ENCODE measurements at places on chromosomes 5 and 9. TPM values are rescaled to one million over a fixed set of nuclear protein-coding genes. Genes with fewer than 3 reads are reported as not detected.

- DNase-seq, result no peak
- H3K27ac ChIP-seq, result no peak overlapping the region
- no peaks in the 10 kb centered on the region for H3K4me1 ChIP-seq
- no peaks in the 10 kb centered on the region for H3K27me3 ChIP-seq
Measured at GRCh38 chr5:77168879-77169244, 41.6 kb upstream of the PDE8B start.

- H3K4me1 ChIP-seq, result no peaks in the 10 kb centered on the region
- peak; percentile 20 for DNase-seq
- H3K4me3 ChIP-seq, result no peak overlapping the region
- H3K27me3 ChIP-seq, result no peaks in the 10 kb centered on the region
Measured at GRCh38 chr9:38289866-38290245, 102.6 kb upstream of the ALDH1B1 start.

- no peaks in the 10 kb centered on the region for H3K27me3 ChIP-seq
- no peaks in the 10 kb centered on the region for H3K36me3 ChIP-seq
- H3K27ac ChIP-seq, result no peak overlapping the region
- DNase-seq, result no peak
Measured at GRCh38 chr5:147561435-147561834, 51.6 kb upstream of the DPYSL3 start.

DNA sequence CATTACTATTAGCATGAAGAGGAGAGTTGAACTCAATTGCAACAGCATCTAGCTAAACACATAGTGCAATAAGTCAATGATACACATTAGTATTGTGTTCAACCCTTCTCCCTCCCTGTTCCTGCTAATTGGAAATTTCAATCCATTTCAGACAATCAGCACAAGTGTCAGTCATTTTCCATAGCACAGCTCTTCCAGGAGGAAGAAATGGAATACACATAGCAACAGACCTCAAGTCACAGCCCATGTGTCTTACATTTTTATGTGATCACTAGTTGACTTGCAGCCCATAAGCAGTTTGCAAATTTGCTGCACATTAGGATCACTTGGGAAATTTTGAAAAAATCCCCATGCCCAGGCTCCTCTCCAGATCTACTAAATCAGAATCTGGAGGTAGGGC is 636.9 kb downstream of the TLE4 start:
- no peak overlapping the region for H3K4me3 ChIP-seq
- no peak for DNase-seq
- no peaks in the 10 kb centered on the region for H3K4me1 ChIP-seq
- no peaks in the 10 kb centered on the region for H3K27me3 ChIP-seq
- no peak overlapping the region for H3K27ac ChIP-seq

- no peaks in the 10 kb centered on the region for H3K4me1 ChIP-seq
- H3K27ac ChIP-seq, result no peak overlapping the region
- DNase-seq, result no peak
- H3K4me3 ChIP-seq, result no peak overlapping the region
- H3K27me3 ChIP-seq, result no peaks in the 10 kb centered on the region
Measured at GRCh38 chr9:87834357-87834756, 48.3 kb upstream of the SPATA31E1 start.

DNA sequence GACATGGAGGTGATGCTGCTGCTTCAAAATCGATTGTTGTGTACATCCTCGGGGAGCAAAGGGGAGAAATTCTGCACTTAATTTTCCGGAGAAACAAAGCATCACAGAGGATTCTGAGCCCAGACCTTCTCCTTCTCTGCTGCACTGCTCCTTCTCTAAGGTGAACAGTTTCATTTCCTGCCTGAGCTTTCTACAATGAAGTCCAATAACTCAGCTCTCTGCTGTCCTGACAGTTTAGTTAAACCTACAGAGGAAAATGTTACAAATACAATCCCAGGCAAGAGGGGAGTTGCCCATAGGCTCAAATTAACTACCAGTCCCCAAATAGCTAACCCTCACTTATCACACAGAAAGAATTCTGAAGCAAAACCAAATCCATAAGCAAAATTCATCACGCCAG is 206.3 kb downstream of the EFNA5 start:
- no peaks in the 10 kb centered on the region for H3K27me3 ChIP-seq
- no peaks in the 10 kb centered on the region for H3K4me1 ChIP-seq
- no peaks in the 10 kb centered on the region for H3K36me3 ChIP-seq
- H3K4me3 ChIP-seq, result no peak overlapping the region

GRCh38 chr9:311841-312240 is 97.2 kb downstream of the DOCK8 start:
- DNase-seq, result no peak
- no peaks in the 10 kb centered on the region for H3K27me3 ChIP-seq
- peaks cover 8% of the 10 kb centered on the region for H3K36me3 ChIP-seq
- no peaks in the 10 kb centered on the region for H3K4me1 ChIP-seq
- no peak overlapping the region for H3K4me3 ChIP-seq

DNA sequence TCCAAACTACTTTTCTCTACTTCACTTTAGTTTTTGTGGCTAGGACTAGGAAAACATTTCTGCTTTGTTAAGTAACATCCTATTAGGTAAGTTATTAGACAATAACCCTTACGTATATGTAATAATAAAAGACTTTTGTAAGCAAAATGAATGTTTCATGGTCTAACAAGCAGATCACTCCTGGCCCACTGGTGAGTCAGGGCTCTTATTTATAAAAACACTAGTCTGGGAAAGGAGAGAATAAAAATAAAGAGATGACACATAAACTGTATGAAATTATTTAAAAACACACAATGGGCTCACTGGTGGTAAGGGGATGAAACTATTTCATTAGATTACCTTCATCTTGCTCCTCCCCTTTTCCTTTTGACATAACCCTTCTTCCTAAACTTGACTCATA is 2212.2 kb upstream of the ACO1 start:
- no peaks in the 10 kb centered on the region for H3K36me3 ChIP-seq
- H3K27ac ChIP-seq, result no peak overlapping the region
- H3K27me3 ChIP-seq, result no peaks in the 10 kb centered on the region
- no peak overlapping the region for H3K4me3 ChIP-seq

DNA sequence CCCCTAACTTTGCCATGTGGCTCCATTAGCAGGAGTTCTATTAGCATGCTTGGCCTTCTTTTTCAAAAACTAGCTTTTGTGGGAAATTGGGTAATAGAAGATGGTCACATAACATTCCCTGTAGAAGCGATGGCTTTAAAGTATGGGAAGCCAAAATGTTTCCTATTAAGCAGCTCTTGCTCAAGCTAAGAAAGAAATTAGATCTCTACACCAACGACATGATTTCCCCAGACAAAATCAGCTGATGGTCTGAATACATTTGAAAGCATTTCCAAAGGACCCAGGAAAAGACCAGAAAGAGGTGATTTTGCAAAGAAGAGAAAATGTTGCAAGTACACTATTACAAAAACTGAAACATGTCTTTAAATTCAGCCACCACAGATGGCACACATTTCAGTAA is 4.8 kb upstream of the NFIL3 start:
- H3K27me3 ChIP-seq, result no peaks in the 10 kb centered on the region
- DNase-seq, result no peak
- H3K36me3 ChIP-seq, result no peaks in the 10 kb centered on the region
- no peaks in the 10 kb centered on the region for H3K4me1 ChIP-seq
- no peak overlapping the region for H3K27ac ChIP-seq
- H3K4me3 ChIP-seq, result no peak overlapping the region

GRCh38 chr5:139862313-139862712 is 66.7 kb downstream of the PSD2 start:
- H3K36me3 ChIP-seq, result no peaks in the 10 kb centered on the region
- no peaks in the 10 kb centered on the region for H3K4me1 ChIP-seq
- H3K4me3 ChIP-seq, result no peak overlapping the region
- H3K27ac ChIP-seq, result no peak overlapping the region
- DNase-seq, result no peak

GRCh38 chr9:99105152-99106043 is 485 bp downstream of the TGFBR1 start:
- H3K4me1 ChIP-seq, result no peaks in the 10 kb centered on the region
- peak overlapping the region; percentile 79 for H3K4me3 ChIP-seq
- DNase-seq, result peak; percentile 91
- H3K27me3 ChIP-seq, result no peaks in the 10 kb centered on the region
- peak overlapping the region; percentile 79 for H3K27ac ChIP-seq

DNA sequence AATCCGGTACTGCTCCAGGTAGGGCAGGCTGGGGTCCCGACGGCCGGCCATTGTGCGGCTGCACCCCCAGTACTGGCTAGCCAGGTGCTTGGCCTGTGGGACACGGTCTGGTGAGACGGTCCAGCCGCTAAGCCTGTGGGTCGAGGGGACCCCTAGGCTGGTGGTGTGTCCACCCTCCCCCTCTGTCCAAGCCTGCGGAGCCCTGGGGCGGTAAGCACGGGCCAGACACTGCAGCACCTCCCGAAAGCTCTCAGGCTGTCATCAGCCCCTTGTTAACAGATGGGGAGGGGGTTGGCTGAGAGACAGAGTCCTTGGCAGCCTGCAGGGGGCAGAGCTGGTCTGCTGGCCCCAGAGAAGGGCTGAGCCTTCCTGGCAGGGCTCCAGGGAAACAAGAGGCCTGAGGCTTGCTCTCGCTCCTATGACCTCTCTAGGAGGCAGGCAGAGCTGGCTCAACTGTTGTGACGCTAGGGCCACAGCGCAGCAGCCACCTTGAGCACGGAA is 11.8 kb upstream of the MRNIP start:
- no peaks in the 10 kb centered on the region for H3K27me3 ChIP-seq
- no peaks in the 10 kb centered on the region for H3K36me3 ChIP-seq
- H3K4me3 ChIP-seq, result no peak overlapping the region
- DNase-seq, result no peak

DNA sequence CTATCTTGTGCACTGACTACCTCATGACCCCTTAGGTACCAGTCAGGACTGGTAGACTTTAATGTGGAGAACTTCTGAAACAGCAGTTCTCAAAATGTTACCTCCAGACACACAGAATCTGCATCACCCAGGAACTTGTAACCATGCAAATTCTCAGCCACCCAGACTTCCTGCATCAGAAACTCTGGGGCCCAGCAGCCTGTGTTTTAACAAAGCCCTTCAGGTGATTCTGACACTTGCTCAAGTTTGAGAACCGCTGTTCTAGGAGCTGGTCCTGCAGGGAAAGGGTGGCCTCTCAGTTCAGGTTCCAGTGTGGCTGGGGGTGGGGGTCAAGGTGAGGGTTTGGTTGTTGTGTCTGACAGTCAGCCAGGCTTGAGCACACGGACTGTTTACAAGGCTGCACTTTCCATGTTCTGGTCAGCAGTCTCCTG is 28.4 kb downstream of the ZFP62 start:
- peaks cover 5% of the 10 kb centered on the region for H3K4me1 ChIP-seq
- H3K36me3 ChIP-seq, result no peaks in the 10 kb centered on the region
- H3K27me3 ChIP-seq, result no peaks in the 10 kb centered on the region

DNA sequence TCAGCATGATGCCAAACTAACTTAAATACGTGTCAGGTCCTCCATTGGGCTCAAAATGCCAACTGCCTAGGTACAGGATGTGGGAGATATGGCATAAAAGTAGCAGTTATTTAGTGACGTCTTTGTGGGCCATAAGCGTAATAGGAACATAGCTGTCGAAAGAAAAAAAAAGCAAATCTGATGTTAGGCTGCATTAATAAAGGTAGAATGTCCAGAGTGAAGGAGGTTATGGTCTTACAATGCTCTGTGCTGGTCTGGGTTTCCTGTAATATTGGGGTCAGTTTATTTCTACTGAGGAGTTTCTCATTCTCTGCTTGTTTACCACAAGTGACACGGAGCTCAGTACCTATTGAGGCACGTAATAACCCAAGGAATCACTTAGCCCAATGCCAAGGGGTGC is 33.4 kb upstream of the SYNPO start:
- H3K27ac ChIP-seq, result no peak overlapping the region
- no peak for DNase-seq
- H3K4me3 ChIP-seq, result no peak overlapping the region
- no peaks in the 10 kb centered on the region for H3K36me3 ChIP-seq

DNA sequence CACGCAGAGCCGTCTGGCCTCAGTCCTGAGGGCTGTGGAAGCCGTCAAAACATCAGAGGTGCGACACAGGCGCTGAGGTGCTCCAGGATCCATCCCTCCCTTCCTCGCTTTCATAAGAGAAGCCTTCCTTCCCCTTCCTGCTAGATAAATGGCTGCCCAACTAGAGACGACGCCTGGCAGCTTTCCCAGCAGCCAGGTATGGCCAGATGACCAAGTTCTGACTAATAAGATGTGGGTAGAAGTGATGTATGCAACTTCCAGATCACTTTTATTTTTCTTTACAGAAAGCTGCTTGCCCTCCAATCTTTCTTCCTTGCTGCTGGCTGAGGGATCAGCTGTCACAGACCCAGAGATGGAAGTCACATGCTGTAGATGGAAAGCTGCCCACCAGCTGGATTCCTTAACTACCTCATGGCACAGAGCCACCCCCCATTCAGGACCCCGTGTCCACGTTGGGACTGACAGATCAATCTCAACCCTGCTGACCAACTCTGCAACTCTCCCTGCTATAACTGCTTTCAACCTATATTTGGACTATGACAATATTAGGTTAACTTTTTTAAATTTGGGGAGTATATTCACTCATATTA is 8.8 kb downstream of the MAPK9 start:
- H3K36me3 ChIP-seq, result peaks cover 16% of the 10 kb centered on the region
- DNase-seq, result no peak
- no peaks in the 10 kb centered on the region for H3K27me3 ChIP-seq
- H3K4me3 ChIP-seq, result no peak overlapping the region

- no peak overlapping the region for H3K4me3 ChIP-seq
- no peaks in the 10 kb centered on the region for H3K27me3 ChIP-seq
- no peak for DNase-seq
- H3K36me3 ChIP-seq, result no peaks in the 10 kb centered on the region
- H3K4me1 ChIP-seq, result no peaks in the 10 kb centered on the region
Measured at GRCh38 chr9:100600521-100601079, 22.7 kb downstream of the CAVIN4 start.

DNA sequence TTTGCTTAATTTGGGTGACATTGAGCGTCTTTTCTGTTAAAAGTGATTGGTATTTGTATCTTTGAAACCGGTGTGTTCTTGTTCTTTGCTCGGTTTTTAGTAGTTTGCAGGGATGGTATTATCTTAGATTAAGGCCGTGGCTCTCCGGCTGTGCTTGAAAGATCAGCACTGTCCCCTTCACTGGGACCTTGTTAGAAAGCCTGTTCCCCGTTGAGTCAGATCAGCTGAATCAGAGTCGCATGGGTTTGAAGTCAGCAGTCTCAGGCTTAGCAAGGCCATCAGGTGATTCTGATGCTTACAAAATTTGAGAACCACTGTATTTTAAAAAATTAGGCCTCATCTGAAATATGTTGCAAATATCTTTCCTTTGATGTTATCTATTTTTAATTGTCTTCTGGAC is 5.0 kb downstream of the DIRAS2 start:
- no peak overlapping the region for H3K27ac ChIP-seq
- no peaks in the 10 kb centered on the region for H3K36me3 ChIP-seq
- H3K4me1 ChIP-seq, result no peaks in the 10 kb centered on the region

DNA sequence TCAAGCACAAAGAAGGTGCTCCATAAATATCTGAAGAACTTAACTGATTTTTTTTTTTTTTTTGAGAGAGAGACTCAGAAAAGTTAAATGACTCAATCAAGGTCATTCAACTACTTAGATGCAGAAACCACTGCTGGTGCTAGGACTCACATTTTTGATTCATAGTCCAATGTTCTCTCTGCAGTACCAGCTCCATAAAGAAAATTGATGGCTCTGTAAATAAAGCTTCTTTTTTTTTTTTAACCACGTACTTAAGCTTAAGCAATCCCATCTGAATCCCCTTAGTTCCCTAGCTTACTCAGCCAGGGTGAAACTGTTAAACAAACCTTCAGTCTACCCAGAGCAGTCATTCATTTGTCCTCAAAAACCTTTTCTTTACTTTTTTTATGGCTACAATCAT is 657.0 kb upstream of the WWC1 start:
- no peaks in the 10 kb centered on the region for H3K36me3 ChIP-seq
- no peak overlapping the region for H3K4me3 ChIP-seq
- no peak overlapping the region for H3K27ac ChIP-seq

Gene TMEM215
- not detected for total RNA-seq

Gene DBH
- 6.8 TPM for total RNA-seq

Gene FYB1
- total RNA-seq, result 8.2 TPM

Gene TSSK1B
- not detected for total RNA-seq

Gene SPOCK1
- total RNA-seq, result 0.06 TPM

Gene PAEP
- total RNA-seq, result not detected

Gene PCDHA9
- total RNA-seq, result not detected

Gene ARL14EPL
- total RNA-seq, result not detected

Gene DOK3
- 2.8 TPM for total RNA-seq

Gene IFNA13
- total RNA-seq, result not detected

All from right lobe of liver (tissue), 6 donors.